CD4-positive, alpha-beta T cell treated with Interleukin-17A for 4 hours (primary cell): ENCODE measurements at places on chromosomes 6 and 20.
A peak's percentile ranks its signal among the peaks of the same experiment; 100 is the strongest.

DNA sequence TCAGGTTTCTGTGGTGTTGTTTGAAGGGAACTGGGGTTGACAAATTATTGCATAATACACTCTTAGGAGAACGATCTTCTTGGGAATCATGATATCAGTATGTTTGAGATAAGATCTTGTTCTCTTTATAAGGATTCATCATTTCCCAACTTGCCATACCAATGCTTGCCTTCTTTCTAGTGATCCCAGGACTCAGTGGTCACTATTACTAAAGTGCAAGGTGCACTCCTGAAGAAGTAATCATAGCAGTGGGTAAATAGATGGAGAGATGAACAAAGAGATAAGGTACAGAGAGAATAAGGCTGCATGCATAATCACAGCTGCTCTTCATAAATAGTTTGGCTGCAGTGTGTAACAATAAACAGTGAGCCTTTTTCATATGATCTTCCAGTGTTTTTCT is 404.0 kb downstream of the DOK5 start:
- DNase-seq: no peak

GRCh38 chr6:9647599-9647998 is 767.3 kb downstream of the TFAP2A start:
- DNase-seq: no peak

DNA sequence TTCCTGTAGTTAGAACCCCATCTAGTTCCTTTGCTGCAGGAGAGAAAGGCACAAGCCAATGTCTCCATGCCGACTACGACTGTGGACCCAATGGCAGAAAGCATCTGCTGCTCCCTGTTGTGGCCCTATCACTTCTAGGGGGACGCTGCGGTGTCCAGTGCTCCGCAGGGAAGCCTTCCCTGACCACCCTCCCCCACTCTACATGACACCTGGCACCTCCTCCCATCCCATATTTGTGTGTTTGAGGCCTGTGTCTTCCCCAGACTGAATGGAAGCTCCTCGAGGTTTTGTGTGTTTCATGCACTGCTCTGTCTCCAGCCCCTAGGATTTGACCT is 159.5 kb downstream of the DTNBP1 start:
- DNase-seq: no peak

- peak; percentile 24 for DNase-seq
Measured at GRCh38 chr20:37521061-37521771, at the start of gene NNAT. TSS of gene NNAT (plus strand) at chr20:37521250. CDS start at chr20:37521332, 82 bp downstream.

GRCh38 chr6:111939902-111940301 is 66.7 kb upstream of the FYN start:
- no peak for DNase-seq

GRCh38 chr6:82408952-82409431 is 45.4 kb downstream of the TPBG start:
- DNase-seq: no peak

- DNase-seq: no peak
Measured at GRCh38 chr6:39083231-39083634, 31.8 kb downstream of the SAYSD1 start.

GRCh38 chr20:56629464-56630085 is 469 bp downstream of the TFAP2C start:
- DNase-seq: no peak

- no peak for DNase-seq
Measured at GRCh38 chr20:53559816-53560215, 33.8 kb downstream of the ZNF217 start.

GRCh38 chr20:4956200-4956810 is 45.0 kb downstream of the SLC23A2 start:
- no peak for DNase-seq

DNA sequence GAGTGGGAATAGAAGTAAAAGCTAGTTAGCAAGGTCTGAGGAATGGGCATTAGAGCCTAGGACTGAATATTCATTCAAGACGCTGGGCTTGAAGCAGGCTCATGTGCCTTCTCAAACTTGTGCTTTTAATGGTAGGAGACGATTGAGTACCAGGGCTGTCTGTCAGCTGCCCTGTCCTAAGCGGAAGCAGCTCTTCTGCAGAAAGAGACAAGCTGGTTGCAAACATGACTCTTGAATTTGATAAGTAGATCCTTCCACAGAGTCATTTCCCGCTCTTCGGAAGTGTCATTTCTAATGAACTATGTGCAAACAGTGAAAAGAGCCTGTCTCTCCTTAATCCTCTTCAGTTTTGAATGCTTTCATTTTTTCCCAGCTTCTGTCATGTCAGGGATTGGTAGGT is 176.4 kb downstream of the TFAP2B start:
- DNase-seq: no peak
